ENCODE measurements at places on chromosomes 3 and 15.

DNA sequence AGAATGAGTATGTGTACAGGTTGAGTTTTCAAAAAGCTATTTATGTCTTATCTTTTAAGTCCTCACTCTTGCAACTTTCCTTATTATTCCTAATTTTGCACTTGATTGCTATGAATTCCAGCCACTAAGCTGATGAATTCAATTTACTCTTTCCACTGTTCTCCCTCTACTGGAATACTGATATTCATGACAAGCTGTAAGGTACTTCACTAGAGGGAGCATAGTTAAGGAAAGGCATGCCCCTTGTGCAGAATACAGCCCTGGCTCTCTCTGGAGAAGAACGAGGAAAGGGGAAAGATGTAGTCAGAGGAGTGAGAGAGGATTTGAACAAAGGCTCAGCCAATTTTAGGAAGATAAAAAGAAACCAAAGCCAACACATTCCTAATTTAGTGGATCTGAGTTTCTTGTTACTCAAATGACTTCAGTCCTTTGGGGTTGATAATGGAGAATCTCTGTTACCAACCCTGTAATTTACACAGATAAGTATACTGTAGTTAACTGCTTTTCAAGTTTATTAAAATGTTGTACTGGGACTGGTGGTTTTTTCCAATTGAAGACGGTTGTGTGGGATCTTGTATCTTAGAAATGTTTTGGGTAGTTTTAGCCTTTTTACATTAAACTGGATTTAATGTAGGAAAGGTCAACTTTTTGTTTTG lies 4.0 kb downstream of the SCAANT1 start:
- no peak for DNase-seq

GRCh38 chr3:53158765-53159155 lies 2.2 kb upstream of the PRKCD start:
- no peak for DNase-seq

DNA sequence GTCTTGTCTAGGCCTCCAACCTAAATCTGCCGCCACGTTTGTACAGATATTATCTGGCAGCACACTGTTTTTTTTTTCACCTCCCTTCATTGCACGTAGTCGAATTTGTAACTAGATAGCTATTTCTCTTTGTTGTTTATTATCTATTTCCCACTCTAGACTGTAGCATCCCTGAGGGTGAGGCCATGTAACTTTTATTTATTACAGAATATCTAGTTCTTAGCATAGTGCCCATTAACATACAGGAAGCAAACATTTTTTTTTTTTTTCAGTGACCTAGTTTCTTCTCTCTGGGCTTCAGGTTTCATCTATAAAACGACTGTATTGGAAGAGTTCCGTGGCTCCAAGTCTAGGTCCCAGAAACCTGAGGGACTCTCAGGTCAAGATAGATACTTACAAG lies 354.3 kb downstream of the FGF12 start:
- DNase-seq, result no peak

DNA sequence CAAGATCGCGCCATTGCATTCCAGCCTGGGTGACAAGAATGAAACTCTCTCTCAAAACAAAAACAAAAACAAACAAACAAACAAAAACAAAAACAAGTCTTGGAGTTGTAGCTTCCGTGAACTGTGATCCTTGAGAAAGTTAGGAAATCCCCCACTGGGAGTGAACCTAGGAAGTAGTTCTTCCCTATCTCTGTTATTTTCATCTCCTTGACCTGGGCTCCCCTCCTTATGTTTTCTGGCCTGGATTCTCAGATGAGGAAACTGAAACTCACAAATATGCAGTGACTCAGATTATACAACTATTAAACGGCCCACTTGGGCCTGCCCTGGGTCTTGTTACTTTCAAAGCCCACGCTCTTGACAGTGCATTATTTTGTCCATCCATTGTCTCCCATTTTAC lies 29.7 kb downstream of the SAXO2 start:
- DNase-seq, result no peak

- no peak for DNase-seq
Observed at GRCh38 chr15:45644437-45644836, 9.6 kb downstream of the SQOR start.
